ENCODE measurements at places on chromosomes 7 and 10.

- no peak for DNase-seq
Measured at GRCh38 chr7:123241809-123242208, 42.0 kb upstream of the SLC13A1 start.

DNA sequence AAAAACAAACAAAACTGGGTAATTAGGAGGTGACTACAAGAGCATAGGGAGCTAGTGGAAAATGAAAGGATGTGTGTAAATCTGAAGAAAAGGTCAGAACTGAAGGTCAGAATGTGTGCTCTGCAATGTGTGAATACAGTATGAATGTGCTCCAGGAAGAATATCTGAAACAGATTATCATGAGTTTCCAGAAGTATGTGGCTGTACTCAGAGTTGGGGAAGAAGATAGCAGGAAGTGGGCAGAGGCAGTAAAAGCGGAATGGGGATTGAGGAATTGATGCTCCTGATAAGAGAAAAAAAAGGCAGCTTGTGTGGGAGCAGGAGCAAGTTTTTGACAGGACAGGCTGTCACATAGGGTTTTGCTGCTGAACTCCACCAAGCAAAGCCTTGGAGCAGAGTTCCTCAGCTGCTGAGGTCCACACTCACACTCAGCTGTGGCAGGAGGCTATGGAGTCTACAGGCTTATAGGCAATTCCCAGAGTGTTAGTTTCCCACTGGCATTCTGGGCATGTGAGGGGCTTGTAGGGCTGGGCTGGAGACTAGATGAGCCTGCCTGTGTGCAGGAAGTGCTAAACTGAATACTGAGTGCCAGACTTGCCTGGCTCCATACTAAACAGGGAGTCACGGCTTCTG lies 22.9 kb downstream of the H2AZ2 start:
- DNase-seq, result no peak

DNA sequence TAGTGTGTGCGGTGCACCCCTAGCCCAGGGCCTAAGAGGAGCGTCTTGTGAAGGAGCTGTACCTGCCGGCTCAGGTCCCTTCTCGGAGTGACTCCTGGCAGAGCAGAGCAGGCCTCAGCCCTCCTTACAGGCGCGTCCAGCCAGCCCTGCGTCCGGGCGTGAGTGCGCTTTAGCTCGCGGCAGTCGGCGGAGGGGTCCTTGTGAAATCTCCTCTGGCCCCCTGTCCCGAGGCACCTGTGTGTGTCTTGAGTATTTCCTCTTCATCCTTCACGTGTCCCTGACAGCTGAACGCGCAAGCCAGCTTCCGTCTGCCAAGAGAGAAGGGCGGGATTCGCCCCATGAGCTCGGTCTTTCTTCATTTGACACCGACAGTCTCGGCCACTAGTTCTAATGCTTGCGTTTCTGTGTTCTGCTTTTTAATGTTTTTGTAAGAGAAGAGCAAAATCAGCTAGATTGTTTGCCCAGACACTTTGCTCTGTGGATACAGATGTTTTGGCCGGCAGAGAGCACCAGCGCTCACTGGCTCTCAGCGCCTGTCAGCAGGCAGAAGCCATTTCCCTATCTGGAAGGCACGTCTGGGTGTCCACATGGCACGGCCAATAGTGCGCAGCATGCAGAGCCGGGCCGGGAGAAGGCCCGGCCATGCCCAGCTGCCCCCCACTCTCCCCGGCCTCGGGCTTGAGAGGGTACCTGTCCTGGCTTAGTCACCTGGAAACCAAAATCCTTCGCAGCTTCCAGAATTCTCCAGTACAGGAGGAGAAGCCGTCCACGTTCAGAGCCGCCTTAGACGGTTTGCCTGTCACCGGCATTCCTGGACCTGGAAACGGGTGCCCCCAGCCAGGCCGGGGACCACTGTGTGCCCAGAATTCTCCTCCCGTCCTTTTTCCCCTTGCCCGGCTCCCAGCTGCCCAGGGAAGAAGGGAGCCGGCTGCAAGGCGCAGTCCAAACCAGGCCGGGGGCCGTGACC lies 7.0 kb downstream of the GET4 start:
- no peak for DNase-seq

DNA sequence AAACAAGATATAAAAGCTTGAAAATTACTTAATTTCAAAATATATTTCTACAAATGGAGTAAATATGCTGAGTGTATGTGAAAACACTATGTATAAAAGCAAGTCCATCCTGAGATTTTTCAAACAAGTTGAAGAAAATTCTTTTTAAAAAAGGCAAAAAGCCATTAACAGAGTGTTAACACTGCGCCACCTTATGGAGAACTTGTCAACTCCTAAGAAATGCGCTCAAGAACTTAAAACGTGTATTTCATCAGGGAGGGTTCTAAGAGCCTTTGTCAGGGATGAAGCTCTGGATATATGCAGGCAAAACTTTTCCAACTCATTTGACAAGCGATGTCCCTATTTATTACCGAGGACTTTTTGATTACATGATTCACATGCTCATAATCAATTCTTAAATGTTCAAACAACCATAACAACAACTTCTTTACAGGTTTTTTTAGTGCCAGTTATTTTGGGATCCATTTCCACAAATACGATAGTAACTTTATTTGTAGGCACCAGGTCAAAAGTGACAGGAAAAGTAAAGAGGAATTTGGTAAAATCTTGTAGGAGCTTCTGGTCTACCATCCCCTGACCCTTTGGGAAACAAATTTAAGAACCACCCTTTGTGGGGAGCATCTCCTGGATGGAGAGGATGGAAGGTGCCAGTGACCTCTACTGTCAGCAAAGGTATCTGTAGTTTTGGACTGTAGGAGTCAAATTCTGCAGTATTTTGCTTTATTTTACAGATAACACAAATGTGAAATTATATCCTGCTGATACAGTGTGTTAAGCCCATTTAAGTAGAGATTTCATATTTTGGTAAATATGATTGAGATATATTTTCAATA lies 23.2 kb downstream of the CALCR start:
- DNase-seq, result no peak

DNA sequence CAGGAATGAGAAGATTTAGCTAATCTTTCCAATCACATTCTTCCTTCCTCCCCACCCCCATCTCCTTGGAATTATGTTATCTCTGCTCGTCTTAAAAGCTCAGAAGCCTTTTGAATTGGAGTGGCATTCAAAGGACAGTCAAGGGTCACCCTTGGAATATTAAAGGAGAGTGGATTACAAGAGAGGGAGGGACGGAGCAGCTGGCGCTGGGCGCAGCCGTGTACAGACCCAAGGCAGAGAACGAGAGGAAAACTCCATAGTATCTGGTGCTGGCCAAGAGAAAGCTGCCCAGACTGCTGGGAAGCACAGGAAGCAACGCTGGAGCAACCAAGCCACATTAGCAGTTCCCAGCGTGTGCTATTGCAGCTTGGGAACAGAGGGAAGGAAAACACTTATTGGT lies 95.7 kb downstream of the POU6F2 start:
- DNase-seq, result no peak

DNA sequence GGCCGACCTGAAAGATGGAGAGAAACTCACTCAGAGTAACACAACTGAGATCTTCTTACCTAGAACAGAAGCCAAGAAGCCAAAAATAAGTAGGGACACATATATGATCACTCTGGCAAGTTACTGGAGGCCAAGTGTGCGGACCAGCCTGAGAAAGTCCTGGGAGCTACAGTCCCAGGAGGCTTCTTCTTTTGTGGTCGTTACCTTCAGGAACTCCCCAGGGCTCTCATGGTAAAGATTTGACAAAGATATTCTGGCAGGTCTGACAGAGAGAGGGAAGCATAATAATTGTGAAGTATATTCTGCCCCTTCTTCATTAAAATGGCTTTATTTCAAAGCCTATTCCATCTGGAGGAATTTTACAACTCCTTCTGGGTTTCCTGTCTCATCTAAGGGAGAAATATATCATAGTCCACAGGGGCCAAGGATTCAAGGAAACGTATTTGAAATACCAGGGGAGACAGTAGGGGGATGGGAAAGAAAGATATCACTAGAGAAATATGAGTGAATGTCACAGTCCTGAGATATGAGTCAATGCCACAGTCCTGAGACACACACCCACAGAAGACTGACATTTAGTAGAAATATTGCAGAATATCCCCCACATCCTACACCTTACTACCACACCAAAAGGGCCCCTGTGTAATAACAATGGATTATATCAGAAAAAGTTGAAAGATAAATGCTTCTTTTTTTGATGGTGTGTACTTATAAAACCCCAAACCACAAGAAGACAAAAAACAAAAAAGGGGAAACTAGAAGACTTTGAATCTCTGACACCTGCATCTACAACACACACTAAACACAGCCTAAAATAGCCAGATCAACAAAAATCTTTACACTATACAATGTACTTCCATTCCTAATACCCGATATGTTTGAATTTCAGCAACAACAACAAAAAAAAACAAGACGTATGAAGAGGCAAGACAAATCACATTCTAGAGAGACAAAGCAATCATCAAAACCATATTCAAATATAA lies 594.2 kb upstream of the NRG3 start:
- DNase-seq, result no peak

DNA sequence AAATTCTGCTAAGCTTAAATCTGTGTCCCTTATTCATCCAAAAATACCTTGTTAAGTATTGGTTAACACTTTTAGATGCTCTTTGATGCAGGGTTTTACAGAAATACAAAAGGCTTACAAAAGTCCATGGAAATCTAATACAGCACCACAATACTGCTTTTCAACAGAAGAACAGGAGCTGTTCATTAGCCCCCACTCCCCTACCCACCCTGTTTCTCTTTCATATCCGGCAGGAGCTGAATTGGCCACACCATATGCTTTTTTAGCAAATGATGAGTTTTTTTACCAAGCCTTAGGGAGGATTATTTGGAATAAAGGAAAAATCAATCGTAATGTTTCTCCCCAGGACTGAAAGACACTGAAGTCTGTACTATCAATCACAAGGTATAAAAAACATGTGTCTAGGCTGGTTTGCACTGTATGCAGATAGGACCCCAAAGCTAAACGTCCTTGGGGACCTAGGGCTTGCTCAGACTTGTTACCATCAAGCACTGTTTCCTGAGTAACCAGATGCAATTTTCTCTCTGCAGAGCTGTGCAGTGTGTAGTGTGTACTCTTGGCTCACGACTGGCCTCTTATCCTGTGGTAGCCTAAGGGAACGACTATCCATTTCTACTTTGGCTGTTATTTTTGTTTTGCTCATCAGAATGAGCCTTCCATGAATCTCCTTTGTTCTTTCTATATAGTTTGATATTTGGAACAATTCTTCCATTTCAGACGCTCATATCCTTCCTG lies 143.3 kb upstream of the LRGUK start:
- DNase-seq, result no peak

DNA sequence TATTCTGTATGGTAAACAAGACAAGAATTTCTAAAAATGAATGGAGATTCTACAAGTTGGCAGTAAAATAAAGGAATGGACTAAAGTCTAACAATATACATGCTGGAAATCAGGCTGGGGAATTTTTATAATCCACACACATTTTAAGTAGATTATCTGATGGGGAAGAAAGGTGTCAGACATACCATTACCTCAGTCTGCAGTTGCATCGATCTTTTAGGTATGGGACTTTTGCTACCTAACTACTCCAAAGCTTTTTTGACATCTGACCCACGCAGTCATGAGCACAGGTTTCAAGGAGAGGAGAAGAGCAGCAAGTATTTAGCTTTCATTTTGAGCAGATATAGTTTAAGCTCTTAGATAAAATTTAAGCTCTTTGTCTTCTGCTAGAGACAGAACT lies 113.0 kb downstream of the ZNF438 start:
- no peak for DNase-seq

GRCh38 chr10:84256510-84257342 lies 11.9 kb downstream of the RGR start:
- no peak for DNase-seq

Measured in T1000 (cell line).